M059J (cell line): ENCODE measurements at places on chromosomes 6 and 20.

DNA sequence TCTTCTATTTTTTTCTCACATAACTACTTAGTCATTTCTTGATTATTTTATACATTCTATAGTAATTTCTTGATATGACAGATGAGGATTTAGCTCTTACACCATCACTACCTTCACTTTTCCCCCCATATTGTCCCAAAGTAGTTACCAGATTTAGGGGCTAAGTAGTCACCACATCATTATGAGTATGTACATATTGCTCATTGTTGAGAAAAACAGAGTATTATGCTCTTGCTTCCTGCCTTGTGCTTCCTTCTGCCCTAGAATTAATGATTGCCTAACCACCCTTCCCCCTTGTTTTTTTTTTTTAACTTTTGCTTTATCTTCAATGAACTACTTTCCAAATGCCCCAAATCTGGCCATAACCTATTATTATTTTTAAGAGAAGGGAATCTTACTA, 6.8 kb upstream of the HLA-B start:
- no peak for DNase-seq

GRCh38 chr6:20328266-20328923, 73.3 kb upstream of the E2F3 start:
- peak; percentile 24 for DNase-seq

DNA sequence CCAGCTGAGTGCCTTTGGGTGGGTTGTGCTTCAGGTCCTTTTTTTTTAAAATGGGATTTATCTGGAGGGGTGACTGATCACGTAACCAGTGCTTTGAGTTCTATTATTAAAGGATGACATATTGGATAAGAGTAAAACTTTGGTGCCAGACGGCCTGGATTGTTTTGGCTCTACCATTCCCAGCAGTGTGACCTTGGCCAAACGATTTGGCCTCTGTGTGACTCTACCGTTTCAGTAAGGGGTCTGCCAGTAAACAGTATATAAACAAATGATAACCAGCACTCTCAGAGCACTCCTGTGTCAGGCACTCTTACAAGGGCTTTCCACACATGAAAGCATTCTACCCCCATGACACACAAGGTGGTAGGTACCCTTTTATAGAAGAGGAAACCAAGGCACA, 8.7 kb downstream of the SCRT2 start:
- DNase-seq, result no peak

GRCh38 chr20:33651562-33652048, 10.5 kb upstream of the C20orf144 start:
- DNase-seq, result peak; percentile 67
